Heart right ventricle (tissue), 16 donors: ENCODE measurements at places on chromosomes 4 and X. TPM values are rescaled to one million over a fixed set of nuclear protein-coding genes. Genes with fewer than 3 reads are reported as not detected.

The TLR3 gene
- 19.7 TPM for total RNA-seq

The DNASE1L1 gene
- 48.2 TPM for total RNA-seq

DNA sequence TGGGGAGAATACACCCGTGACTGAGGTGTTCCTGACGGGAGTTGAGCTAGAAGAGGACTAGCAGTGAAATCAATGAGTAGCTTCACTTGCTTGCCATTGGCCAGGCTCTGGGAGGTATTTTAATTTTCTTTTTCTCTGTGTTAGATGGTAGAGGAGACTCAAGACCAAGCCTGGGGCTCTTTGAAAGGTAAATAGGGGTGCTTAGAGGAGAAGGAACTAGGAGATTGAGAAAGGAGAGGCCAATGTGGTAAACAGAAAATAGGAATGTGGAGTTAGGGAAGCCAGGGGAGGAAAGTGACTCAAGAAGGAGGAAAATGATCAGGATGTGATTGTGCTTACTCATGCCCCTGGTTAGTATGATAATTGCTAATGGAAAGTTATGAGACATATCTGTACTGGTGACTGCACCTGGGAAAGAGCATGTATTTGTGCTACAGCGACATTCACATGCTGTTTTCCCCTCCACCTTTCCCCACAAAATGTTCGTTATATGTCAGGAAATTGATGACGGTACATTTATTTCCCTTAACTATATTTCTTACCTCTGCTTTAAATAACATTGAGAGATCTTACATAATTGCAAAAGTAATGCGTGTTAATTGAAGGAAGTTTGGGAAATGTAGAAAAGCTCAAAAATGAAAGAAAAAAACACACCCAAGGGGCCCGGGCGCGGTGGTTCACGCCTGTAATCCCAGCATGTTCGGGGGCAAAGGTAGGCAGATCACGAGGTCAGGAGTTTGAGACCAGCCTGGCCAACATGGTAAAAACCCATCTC, 16.9 kb upstream of the LRBA start:
- no peak for DNase-seq

DNA sequence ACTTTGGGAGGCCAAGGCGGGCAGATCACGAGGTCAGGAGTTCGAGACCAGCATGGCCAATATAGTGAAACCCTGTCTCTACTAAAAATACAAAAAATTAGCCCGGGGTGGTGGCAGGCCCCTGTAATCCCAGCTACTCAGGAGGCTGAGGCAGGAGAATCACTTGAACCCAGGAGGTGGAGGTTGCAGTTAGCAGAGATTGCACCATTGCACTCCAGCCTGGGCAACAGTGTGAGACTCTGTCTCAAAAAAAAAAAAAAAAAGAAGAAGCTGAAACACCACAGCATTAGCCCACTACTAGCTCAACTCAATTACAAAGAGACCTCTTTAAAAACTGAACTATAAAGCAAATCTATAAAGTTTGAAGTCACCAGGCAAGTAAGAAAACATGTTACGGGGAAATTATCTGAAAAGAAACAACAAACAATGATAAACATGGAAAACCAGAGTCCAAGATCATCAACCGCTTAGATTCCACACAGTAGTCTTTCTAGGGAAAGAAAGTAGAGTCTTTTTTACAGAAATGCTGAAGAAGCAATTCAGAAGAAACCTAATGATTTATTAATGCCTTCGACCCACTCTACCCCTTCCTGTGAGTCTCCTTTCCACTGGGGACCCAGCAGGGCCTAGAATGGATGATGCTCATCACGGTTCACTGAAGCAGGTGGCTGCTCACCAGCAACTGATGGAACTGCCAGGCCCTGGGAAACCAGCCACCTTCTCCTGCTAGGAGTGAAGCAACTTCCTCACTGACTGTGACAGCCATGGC, 6.6 kb downstream of the SAT1 start:
- no peak for DNase-seq

- DNase-seq = no peak
Observed at GRCh38 chrX:106619797-106620196, 8.0 kb downstream of the RADX start.

GRCh38 chr4:152778656-152779512, 646 bp downstream of the TIGD4 start:
- peak; percentile 9 for DNase-seq

- DNase-seq = no peak
Observed at GRCh38 chr4:82898322-82899243, 2.0 kb upstream of the THAP9 start.
